AG08395 (cell line): ENCODE measurements at places on chromosomes 1 and 21.

- DNase-seq: no peak
Observed at GRCh38 chr1:172600615-172601014, 58.3 kb upstream of the FASLG start.

DNA sequence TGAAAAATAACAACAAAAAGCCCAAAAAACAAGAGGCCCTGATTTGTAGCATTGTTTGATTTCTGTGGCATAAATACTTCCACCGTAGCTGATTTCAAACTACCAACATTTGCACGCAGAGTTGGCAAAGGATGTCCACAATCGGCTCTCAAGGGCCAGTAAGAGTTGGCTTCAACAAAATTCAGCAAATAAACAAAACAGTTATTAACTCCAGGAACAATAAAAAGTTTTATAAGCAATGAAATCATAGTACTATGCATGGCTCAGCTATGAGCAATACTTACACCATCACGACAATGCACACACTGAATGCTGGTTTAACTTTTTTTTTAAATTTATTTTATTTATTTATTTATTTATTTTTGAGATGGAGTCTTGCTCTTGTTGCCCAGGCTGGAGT is 8.7 kb upstream of the COX20 start:
- no peak for DNase-seq

GRCh38 chr1:41870076-41870562 is 48.6 kb downstream of the HIVEP3 start:
- DNase-seq: no peak

DNA sequence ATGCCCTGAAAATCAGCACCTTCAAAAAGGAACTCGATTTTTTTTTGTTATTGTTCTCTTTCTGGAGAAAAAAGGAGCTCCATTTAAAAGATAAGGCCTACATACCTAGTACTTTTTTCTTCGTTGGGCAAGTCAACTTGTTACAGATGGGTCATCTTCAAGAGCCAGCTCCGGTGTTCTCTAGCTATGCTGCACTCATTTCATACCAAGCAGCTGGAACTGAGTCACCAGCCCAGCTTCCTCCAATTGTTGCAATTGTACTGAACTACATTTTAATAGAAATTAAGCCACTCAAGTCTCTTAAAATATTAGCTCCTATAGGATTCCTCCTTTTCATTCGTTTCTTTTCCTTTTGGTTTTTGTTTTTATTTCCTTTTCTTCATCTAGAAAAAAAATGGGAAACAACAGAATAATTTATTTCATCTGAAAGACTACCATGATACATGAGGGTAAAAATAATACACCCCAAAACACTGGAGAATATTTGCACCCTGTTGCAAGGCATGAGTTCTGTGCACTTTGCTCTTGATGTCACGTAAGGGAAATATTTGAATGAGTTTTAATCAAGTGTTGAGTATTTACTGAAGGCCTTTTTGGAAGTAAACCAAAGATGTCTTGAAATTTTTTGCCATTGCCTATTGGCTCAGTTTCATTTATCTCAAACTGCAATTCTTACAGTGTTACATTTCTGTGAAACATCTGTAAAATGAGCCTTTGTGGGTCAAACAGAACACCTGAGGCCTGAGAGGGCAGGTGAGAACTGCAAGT is 60.5 kb downstream of the CLIC4 start:
- peak; percentile 84 for DNase-seq

DNA sequence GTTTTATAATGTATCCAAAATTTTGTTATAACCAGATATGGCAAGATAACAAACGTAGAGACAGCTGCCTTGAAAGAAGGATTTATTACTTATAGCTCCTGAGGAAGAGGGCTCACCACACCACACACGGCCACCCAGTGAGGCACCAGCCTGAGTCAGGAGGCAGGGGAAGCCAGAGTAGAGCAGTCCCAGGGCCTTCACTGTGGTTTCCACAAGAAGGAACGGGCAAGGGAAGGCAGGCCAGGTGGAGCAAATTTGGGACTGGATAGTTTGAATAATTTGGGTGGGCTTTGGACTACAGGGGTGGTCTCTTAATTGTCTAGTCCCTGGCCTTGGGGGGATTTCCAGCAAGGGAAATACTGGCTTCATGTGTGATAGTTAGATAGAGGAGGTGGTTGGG is 72.5 kb downstream of the RRAGC start:
- DNase-seq: no peak
